ENCODE measurements at places on chromosomes 5 and 9. TPM values are rescaled to one million over a fixed set of nuclear protein-coding genes. Genes with fewer than 3 reads are reported as not detected.

FCHSD1 gene
- 9.8 TPM for total RNA-seq

CEP78 gene
- 18.5 TPM for total RNA-seq

LRRC19 gene
- total RNA-seq, result not detected

NME5 gene
- not detected for total RNA-seq

PCDHB8 gene
- total RNA-seq, result 0.19 TPM

TMEM174 gene
- total RNA-seq, result not detected

PCDHB9 gene
- 0.26 TPM for total RNA-seq

TMEFF1 gene
- total RNA-seq, result 1.1 TPM

HAVCR2 gene
- total RNA-seq, result 0.34 TPM

PCDHGA12 gene
- not detected for total RNA-seq

FAM153A gene
- not detected for total RNA-seq

CCDC180 gene
- total RNA-seq, result 0.36 TPM

ASPN gene
- total RNA-seq, result not detected

TIMD4 gene
- total RNA-seq, result 1.6 TPM

PRR16 gene
- not detected for total RNA-seq

IRF1 gene
- 37.8 TPM for total RNA-seq

SPINK7 gene
- not detected for total RNA-seq

PCDHGA5 gene
- 0.14 TPM for total RNA-seq

GGTA1 gene
- total RNA-seq, result not detected

PCSK5 gene
- 1.3 TPM for total RNA-seq

SLC46A2 gene
- total RNA-seq, result not detected

SPINK4 gene
- not detected for total RNA-seq

TAF11L5 gene
- not detected for total RNA-seq

UNC13B gene
- 10.7 TPM for total RNA-seq

NUTM2F gene
- not detected for total RNA-seq

CCL21 gene
- not detected for total RNA-seq

Data from A549 treated with Mapracorat at 1 μM for 4 hours (cell line).